ENCODE measurements at places on chromosomes 16 and 17.

DNA sequence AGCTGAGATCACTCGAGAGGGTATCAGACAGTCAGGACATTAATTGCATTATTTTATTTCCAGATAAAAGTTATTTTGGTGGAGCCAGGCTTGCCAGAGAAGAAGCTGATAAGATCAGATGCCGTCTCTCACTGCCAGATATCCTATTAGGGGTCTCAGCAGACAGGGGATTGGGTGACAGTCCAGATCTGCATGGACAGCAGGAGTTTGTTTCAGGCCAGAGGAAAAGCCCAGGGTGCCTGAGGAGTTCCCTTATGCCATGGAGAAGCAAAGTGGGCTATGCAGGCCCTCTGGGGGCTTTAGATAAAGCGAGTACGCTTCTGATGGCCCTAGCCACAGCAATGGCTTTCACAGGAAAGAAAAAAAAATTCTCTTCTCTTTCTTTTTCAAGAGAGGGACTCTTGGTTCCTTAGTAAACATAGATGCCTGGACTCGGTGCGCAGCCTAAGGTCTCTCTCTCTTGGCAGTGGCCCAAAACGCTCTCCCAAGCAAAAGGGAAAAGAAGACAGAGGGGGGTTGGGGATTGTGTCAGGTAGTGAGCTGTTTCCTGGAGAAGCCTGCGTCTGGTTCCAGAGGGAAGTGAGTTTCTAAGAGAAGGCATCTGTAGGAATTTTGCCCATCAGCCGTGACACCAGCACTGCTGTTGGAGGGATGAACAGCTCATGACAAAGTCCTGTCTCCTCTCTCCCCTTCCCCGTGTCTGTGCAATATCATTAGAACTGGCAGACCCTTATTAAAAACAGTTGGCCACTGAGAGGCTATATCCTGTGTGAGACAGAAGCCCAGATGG lies 166.3 kb upstream of the FOXF1 start:
- no peak for DNase-seq

DNA sequence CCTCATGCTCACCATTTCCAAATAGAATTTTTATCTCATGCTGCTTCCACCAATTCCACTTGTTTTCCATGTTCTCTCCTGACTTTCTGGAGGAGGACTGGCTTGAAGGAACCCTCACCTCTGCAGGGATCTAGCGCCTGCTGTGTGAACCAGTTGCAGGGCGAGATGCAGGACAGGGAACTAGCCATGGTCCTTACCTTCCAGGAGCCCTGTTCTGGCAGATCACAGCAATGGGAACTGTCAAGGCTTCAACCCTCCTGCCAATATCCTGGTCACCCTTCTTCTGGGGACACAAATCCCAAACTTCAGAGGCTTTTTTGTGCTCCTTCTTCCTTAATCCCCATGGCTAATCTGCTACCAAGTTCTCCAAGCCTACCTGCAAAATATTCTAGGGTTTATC lies 60.4 kb upstream of the MMP2 start:
- no peak for DNase-seq

DNA sequence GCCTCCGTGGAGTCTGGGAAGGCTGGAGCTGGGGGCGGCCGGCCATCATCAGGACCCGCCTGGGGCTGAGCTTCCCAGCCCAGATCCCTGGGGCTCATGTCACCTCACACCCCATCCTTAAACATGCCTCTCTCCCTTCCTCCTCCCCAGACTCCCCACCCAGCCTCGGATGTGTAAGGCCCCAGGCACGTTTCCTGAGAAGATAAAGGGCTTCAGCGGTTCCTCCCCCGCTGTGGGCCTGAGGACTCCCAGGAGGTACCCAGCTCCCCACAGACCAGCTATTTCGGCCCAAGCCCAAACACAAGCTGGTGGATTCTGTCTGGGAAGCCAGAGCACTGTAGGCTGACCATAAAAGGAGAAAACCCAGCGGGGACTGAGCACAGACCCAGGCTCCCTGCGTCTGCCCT lies 49.2 kb downstream of the MYH11 start:
- DNase-seq, result no peak

DNA sequence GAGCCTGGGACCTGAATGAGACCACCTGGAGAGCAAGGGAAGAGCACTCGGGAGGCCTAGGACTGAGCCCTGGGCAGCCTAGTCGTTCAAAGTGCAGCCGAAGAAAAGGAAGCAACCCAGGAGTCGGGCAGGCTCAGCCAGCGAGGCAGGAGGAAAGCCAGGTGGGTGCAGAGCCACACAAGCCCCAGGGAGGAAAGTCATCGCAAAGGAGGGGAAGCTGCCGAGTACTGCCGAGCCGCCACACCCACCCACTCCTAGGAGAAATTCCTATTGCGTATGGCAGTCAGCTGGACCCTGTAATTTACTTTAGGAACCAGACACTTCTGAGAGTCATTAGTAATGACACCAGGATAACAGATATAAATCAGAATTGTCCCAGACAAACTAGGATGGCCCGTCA lies 187.6 kb downstream of the KATNIP start:
- DNase-seq, result no peak

- no peak for DNase-seq
Observed at GRCh38 chr16:84541999-84542817, 37.7 kb upstream of the MEAK7 start.

DNA sequence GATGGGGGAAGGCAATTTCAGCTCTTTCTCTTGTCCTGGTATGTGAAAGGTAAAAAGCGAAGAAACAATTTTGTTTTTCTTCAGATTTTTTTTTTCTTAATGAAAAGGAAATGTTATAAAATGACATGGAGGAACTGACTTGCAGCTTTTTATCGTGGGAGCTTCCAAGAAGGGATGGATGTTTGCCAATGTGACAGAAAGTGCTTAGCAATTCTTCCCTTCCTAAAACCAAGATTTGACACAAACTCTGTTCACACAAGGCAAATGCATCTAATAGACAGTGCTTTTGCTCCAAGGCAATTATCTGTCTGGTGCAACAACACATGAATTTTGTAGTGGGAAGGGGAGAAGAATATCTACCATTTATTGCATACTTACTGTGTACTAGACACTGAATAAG lies 988.5 kb downstream of the CDH11 start:
- no peak for DNase-seq

Measured in amygdala (tissue), 56 donors.